ENCODE measurements at places on chromosomes 6 and 20. TPM values are rescaled to one million over a fixed set of nuclear protein-coding genes. Genes with fewer than 3 reads are reported as not detected.
A peak's percentile ranks its signal among the peaks of the same experiment; 100 is the strongest.

DNA sequence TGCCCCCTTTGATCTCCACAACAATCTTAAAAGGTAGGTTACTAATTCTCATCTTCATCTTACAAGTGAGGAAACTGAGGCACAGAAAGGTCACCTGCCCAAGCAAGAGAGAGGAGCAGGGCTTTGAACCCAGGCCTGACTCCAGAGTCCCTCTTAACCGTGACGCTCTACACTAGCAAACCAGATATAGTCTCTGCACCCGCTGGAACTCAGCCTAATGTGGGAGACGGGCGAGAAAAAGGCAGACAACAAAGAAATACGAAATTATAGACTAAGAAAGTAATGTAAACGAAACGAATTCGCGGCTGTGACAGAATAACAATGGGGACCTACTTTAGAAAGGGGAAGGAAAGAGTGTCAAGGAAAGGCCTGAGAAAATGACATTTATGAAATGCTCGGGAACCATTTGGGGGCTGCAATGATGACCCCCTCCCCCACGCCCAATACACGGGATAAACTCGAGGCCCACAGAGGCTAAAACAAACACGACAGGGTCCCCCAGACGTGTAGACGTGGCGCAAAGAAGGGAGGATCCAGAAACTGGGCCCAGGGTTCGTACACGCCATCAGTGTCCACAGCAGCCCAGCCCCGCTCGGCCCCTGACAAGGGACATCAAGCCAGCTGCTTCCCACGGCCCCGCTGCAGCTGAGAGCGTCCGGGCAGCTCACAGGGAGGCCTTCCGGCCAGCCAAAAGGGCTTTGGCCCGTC, 637 bp downstream of the TRPC4AP start:
- peak; percentile 14 for DNase-seq

DNA sequence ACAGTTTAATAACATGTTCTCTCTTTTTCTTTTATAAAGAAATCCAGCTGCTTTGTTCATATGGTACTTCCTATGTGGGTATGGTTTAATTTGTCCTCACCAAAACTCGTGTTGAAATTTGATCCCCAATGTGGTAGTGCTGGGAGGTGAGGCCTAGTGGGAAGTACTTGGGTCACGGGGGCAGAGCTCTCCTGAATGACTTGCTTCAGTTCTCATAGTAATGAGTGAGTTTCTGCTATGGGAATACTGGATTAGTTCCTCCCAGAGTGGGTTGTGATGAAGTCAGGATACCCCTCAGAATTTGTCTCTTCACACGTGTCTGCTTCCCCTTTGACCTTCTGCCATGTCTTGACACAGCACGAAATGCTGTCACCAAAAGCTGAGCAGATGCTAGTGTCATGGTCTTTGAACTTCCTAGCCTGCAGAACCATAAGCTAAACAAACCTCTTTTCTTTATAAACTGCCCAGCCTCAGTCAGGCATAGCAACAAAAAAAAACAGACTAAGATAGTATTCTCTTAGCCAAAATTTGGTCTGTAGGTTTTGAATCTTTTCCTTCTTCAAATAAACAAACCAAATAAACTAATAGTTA, 87.8 kb upstream of the HS3ST5 start:
- no peak for DNase-seq

DNA sequence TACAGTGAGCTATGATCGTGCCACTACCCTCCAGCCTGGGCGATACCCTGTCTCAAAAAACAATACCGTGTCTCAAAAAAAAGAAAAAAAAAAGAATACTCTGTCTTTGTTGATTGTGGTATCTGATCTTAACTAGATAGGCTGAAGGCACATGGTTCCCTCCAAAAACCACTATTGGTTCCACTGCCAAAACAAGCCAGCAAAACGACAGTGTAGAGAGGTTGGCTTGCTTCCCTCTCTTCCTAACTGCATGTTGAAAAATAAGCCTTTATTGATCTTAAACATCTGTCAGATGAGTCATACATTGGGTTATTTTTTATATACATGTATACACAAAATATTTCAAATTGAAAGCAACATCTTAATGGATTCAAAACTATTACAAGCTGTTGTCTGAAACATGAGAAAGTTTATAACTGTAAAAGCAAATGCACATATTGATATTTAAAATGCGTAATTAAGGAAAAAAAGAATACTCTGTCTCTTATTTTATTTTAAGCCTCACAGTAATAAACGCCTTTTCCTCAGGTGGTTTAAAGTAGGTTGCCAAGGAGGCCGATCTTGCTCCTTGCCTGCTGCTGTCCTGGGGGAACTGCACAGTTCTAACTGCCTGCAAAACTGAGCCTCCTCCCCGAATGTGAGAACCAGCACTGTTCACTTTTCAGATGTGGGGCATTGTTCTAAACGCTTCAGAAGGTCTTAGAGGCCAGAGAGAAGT, 7.0 kb upstream of the NINL start:
- DNase-seq, result no peak

GRCh38 chr6:1864496-1864895, 254.8 kb downstream of the FOXC1 start:
- DNase-seq, result no peak

DNA sequence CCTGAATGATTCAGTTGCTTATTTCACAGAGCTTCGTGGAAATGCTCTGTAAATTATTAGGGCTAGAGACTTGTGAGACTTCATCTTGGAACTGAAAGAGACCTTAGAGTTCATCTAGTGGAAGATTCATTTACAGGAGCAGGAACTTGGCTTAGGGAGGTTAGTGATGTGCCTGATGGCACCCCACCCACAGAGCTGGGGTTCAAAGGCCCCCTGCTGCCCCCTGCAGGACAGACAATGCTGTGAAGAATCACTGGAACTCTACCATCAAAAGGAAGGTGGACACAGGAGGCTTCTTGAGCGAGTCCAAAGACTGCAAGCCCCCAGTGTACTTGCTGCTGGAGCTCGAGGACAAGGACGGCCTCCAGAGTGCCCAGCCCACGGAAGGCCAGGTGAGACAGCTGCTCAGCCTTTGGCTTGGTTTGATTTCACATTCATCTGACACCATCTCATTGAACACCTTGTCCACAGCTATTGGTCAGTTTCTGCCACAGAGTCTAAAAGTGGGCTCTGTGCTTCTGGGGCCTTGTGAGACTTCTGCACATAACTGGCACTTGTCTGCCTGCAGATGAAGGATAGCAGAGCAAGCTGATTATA, 25.1 kb downstream of the MYBL2 start:
- peak; percentile 83 for DNase-seq

DNA sequence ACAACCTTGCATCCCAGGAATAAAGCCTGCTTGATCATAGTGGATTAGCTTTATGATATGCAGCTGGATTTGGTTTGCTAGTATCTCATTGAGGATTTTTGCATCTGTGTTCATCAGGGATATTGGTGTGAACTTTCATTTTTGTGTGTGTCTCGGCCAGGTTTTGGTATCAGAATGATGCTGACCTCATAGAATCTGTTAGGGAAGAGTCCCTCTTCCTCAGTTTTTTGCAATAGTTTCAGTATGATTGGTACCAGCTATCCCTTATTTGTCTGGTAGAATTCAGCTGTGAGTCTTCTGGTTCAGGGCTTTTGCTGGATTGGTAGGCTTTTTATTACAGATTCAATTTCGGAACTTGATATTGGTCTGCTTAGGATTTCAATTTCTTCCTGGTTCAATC, 132.5 kb downstream of the ZFAND3 start:
- DNase-seq, result no peak

TMEM244 gene
- not detected for total RNA-seq

MUCL3 gene
- 0.07 TPM for total RNA-seq

ID1 gene
- 347 TPM for total RNA-seq

ZNF311 gene
- 2.2 TPM for total RNA-seq
